ENCODE measurements at places on chromosomes 4 and X.
A peak's percentile ranks its signal among the peaks of the same experiment; 100 is the strongest.

DNA sequence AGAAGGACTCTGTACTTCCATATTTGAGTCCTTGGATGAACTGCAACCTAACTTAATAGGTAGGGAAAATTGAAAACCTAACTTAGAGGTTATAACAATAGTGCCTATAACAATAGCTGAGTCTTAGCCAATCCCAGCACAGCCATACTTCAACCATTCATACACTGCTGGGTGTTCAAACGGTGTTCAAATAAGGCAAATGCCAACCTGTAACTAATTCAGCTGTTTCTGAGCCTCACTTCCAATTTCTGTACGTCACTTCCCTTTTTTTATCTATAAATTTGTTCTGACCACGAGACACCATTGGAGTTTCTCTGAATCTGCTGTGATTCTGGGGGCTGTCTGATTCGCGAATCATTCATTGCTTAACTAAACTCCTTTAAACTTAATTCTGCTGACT lies 9.6 kb upstream of the GRSF1 start:
- peak; percentile 39 for DNase-seq

- DNase-seq = no peak
Measured at GRCh38 chr4:100130491-100130890, 59.8 kb downstream of the DDIT4L start.

DNA sequence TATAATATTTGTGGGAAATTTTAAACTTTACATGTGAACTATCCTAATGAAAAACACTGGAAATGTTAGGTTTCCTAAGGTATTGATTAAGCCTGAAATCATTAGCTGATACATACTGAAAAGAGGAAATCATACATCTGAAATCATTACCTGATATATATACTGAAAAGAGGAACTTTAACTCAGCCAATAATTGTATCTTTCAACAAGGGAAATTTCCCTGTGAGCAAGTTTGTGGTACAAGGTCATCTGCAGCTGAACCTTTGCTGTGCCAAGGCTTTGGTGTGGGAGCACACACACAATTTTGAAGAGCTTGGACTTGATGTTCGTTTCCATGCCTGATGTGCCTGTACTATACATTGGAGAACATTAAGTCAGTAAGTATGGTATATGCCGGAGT lies 131.9 kb upstream of the USP9X start:
- no peak for DNase-seq

DNA sequence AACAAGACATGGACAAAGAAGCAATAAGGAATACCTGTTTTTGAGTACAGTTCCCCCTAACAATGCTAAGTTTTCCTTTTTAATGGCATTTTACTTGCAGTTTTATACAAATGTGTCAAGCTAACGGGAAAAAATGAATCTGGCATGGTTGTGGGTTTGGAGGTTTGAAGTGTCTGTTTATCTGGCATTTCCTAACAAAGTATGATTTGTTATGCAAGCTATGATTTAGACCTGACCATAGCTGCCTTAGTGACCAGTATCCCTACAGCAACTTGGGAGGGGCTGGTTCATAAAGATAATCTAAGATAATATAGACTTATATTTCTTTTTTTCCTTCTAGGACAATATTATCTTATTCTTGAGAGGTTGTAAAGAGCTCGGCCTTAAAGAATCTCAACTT lies 60.6 kb downstream of the LIMCH1 start:
- no peak for DNase-seq
